Right atrium auricular region (tissue), 2 donors: ENCODE measurements at places on chromosomes 3 and 15. TPM values are rescaled to one million over a fixed set of nuclear protein-coding genes. Genes with fewer than 3 reads are reported as not detected.

Gene LYZL4
- not detected for total RNA-seq

Gene TTLL13
- not detected for total RNA-seq

DNA sequence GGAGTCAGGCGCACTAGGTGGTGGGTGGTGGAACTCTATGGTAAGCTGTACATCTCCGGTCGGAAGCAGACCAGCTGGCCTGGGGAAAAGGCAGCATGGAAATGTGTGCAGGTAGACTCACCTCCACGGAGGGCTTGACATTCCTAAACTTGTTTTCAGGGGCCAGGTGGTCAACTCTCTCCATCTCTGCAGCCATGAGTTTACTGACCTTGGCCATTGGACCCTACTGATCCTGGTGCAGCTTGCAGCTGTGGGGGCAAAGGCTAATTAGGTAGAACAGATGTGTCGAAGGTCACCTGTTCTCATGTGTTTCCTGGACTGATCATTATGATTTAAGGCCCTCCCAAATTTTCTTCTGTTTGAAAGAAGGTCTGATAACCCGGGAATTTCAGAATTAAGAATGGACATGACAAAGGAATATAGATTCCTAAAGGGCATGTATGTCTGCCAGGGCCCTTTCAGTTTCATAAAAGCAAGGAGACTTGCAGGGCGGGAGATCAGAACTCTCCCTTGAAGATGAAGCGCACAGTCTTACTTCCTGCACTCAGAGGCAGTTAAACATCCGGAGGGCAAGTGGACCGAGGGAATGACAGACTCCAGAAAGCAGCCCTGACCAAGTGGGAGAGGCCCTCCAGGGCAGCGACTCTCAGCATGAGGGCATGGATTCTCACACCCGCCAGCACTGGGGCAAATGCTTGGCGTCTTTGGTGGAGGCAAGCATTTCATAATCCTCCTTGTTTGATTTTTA is 56.1 kb upstream of the CMTM7 start:
- no peak for DNase-seq
- H3K4me1 ChIP-seq = no peaks in the 10 kb centered on the region
- H3K27me3 ChIP-seq = no peaks in the 10 kb centered on the region
- H3K4me3 ChIP-seq = no peak overlapping the region
- H3K27ac ChIP-seq = no peak overlapping the region
- no peaks in the 10 kb centered on the region for H3K36me3 ChIP-seq

GRCh38 chr3:13192471-13193213 is 119.4 kb upstream of the IQSEC1 start:
- no peak overlapping the region for H3K4me3 ChIP-seq
- no peaks in the 10 kb centered on the region for H3K36me3 ChIP-seq
- H3K27me3 ChIP-seq = no peaks in the 10 kb centered on the region
- no peak overlapping the region for H3K27ac ChIP-seq
- H3K4me1 ChIP-seq = no peaks in the 10 kb centered on the region

GRCh38 chr15:38535491-38536200 is 29.0 kb downstream of the RASGRP1 start:
- no peaks in the 10 kb centered on the region for H3K36me3 ChIP-seq
- H3K4me1 ChIP-seq = no peaks in the 10 kb centered on the region
- no peak for DNase-seq
- H3K4me3 ChIP-seq = no peak overlapping the region
- no peaks in the 10 kb centered on the region for H3K27me3 ChIP-seq

GRCh38 chr3:193805448-193805847 is 212.4 kb downstream of the OPA1 start:
- peaks cover 6% of the 10 kb centered on the region for H3K4me1 ChIP-seq
- no peak overlapping the region for H3K27ac ChIP-seq
- no peak overlapping the region for H3K4me3 ChIP-seq
- H3K36me3 ChIP-seq = no peaks in the 10 kb centered on the region

DNA sequence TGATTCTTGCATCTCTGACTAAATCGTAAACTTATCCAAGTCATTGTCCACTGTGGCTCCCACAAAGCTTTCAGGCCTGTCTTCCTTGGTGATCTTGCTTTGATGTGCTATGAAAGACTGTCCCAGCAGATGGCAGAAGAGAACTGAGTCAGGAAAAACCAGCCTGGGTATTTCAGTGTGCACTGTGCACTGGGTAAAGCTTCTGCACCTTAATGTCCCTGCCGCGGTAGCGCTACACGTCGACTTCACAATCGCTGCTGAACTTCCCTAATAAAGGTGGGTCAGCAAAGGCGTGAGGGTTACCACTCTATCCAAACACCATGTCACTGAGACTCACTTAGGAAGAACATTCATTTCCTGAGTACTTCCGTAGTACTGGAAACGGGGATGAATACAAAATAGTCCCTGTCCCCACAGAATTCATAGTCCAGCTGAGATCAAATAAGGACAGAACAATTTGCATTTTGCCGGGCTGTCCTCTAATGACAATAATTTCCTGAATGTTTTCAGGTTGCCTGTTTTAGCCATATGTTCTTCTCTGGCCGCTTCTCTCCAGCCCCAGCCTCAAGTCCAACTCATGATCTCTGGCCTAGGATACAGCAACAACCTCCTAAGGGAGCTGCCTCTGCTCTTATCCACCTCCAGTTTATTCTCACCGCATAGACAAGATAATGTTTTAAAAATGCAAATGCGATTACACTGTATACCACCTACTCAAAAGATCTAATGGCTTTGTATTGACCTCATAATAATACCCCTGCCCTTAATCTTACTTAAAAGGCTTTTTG is 83.6 kb upstream of the AKAP13 start:
- H3K27me3 ChIP-seq = no peaks in the 10 kb centered on the region
- peaks cover 13% of the 10 kb centered on the region for H3K4me1 ChIP-seq
- H3K4me3 ChIP-seq = peak overlapping the region; percentile 38
- peak overlapping the region; percentile 29 for H3K27ac ChIP-seq
- DNase-seq = peak; percentile 78
- no peaks in the 10 kb centered on the region for H3K36me3 ChIP-seq

DNA sequence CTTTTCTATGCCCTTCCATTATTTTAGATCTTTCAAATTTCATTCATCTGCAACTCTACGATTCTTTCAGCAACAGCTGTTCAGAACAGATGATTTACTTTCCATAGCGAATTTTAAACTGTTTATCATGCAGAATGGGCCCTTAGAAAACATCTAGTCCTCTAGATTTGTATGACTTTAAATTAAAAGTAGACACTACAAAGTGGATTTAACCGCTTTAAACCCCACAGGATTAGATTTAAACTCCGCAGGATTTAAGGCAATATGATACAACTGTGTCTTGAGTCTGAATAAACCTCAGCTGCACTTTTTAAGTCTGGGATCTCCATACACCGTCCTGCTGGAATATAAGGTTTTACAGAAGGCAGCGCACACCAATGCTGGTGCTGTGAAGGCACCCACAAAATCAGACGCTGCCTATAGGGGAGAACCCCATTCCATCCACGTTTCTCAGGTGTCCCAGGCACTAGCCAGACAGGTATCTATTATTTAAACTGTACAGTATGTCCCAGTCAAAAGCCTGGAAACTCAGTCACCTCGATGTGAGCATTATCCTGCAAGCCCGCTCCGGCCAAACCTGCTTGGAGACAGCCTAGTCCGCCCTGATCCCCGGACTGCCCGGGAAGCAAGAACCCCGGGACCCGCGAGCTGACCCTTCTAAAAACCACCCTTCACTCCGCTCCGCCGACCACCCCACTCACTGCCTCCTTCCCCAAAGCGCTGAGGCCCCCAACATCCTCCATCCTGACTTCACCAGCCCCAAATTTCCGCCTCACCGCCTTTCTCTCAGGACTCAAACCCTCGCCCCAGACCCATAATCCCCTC is 768 bp downstream of the ANO10 start:
- H3K36me3 ChIP-seq = no peaks in the 10 kb centered on the region
- no peaks in the 10 kb centered on the region for H3K27me3 ChIP-seq
- DNase-seq = peak; percentile 60
- peak overlapping the region; percentile 83 for H3K27ac ChIP-seq

DNA sequence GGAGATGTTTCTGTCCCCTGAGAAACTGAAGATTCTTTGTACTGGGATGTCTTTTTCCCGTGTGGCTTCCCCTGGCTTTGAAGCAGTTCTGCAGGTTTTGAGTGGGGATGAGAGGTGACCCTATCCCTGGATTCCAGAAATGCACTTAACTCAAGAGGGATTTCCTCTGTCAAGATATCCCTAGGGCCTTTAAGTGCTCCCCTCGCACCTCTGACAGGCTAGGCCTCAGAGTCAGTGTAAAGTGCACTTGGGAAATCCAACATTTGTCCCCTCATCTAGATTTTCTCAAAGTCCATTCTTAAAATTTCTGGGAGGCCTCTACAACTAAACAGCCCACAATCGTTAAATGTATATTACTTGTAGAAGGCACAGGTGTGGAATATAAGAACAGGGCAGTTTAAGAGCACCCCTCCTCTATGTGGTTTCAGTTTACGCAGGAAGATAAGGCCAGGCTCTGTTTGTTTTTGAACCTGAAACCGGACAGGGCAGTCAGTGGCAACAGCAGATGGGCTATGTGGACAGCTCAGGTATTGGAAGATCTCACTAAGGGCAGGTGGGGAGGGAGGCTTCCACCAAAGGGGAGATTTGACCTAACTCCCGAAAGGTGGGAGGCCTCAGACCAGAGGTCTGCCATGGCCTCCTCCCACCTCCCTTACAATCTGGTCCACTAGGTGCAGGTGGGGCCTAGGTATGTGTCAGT is 4.8 kb downstream of the C3orf52 start:
- H3K27ac ChIP-seq = no peak overlapping the region
- H3K36me3 ChIP-seq = no peaks in the 10 kb centered on the region
- H3K4me1 ChIP-seq = no peaks in the 10 kb centered on the region
- no peaks in the 10 kb centered on the region for H3K27me3 ChIP-seq
- no peak for DNase-seq

DNA sequence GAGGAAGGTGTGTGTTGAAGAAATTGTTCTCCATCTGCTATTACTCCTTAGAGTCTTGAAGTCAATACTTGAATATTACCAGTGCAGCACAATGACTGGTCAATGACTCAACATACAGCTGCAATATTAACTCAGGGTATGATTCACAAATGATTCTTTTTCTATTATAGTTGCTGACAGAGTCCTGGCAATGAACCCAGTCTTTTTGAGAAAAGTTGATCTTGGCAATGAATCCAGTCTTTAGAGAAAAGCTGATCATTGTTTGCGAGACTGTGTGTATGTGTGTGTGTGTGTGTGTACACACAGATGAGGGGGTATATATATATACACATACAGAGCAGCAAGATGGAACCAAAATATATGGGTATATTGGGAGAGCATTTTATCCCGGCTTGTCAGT is 315.1 kb downstream of the ZNF385D start:
- no peak overlapping the region for H3K27ac ChIP-seq
- DNase-seq = no peak
- H3K27me3 ChIP-seq = no peaks in the 10 kb centered on the region
- no peaks in the 10 kb centered on the region for H3K4me1 ChIP-seq
